A549 treated with RU486 at 1 μM for 4 hours (cell line): ENCODE measurements at places on chromosomes 3 and 15. TPM values are rescaled to one million over a fixed set of nuclear protein-coding genes. Genes with fewer than 3 reads are reported as not detected.

The NR2F2 gene
- 21.3 to 28.1 TPM (median 26.6 TPM) in 5 replicates for total RNA-seq

The HAUS2 gene
- total RNA-seq = 14.5 to 21.0 TPM (median 19.6 TPM) in 5 replicates

The DLEC1 gene
- 0.03 to 0.08 TPM in 2 of 5 replicates, not detected in the others for total RNA-seq

The LINGO1 gene
- total RNA-seq = 6.7 to 12.1 TPM (median 8.9 TPM) in 5 replicates

The GP9 gene
- total RNA-seq = not detected in 5 replicates

The ZNF860 gene
- total RNA-seq = 0.95 to 2.1 TPM (median 1.2 TPM) in 5 replicates

The C2CD4A gene
- 0.05 to 0.09 TPM (median 0.06 TPM) in 3 of 5 replicates, not detected in the others for total RNA-seq

The PDCD10 gene
- total RNA-seq = 45.8 to 64.4 TPM (median 51.7 TPM) in 5 replicates

The RHOV gene
- total RNA-seq = 4.7 to 7.6 TPM (median 6.4 TPM) in 5 replicates

The GABPB1 gene
- total RNA-seq = 30.2 to 37.0 TPM (median 33.3 TPM) in 5 replicates

The INKA1 gene
- 1.3 to 2.3 TPM (median 2.0 TPM) in 5 replicates for total RNA-seq
